ACHN (cell line): ENCODE measurements at places on chromosomes 2 and 18.

DNA sequence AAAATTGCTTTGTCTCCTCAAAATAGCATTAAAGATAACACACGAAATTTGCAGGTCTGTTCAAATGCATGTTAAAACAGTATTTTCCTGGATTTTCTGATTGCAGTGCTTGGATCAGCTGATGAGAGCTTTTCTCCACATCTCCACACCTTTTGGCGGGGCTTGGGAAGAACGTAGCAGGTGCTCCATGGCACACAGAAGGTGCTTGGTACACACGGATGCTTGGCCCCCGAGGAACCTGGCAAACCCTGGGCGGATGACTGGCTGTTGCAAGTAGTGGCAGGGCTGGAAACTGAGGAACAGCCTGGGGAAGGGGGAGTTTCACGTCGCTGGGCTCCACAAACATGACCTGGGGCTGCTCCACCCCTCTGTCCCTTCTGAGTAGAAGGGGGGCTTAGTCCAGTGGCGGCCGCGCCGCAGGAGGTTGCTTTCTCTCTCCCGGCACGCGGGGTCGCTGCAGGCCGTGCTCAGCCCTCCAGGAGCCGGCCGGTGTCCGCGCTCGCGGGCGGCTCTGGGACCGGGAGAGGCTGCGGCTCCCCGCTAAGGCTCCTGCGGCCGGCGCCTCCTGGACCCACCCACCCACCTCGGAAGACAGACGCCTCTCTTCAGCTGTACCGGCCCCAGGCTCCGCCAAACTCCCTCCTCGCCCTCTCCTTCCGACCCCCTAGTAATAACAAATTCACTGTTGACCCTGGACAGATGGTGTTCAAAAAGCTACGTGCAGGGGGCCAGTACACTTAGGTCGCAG lies 69.3 kb downstream of the MARCO start:
- DNase-seq: peak; percentile 71

DNA sequence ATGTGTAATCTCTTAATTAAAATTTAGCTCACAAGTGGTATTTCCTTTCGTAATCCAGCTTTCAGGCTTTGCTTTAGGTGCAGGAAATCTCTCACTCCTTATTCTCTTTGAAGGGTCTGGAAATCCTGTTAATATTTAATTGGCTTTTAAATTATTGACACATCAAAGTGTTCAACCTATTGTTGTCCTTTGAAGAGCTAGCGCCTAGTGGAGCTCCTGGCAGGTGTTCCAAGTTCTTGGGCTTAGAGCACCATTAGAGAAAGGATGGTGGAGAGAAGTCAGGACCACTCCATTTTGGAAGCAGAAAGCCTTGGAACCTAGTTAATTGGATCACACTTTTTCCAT lies 92.4 kb downstream of the CABLES1 start:
- no peak for DNase-seq

DNA sequence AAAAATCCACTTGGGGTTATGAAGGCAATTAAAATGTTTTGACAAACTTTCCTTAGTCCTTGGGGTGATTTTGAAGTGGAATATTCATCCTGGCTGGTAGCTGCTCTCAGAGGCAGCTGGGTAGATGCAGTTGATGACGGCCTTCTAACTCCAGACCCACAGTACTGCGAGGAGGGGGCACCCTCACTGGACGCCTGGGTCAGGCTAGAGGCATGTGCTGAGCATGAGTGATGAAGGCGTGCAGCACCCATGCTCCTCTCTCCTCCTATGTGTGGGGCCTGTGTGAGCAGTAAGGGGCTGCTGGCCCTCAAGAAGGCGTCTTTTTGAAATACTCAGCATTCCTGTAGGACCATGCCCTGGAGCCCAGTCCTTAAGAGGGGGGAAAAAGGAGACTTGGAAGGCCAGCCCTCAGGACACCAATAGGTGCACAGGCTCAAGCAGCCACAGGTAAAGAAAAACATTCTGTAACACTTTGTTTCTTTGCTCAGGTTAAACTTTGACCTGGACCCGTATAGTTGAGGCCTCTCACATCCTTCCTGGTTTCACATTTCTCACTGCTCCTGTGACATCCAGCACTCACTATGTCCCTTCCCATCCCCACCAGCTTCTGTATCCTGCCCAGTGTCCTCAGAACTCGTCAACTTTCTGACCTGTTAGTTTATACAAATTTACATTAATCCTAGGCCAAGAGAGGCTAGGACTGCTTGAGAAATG lies 64.4 kb downstream of the CD8B2 start:
- DNase-seq: no peak

- no peak for DNase-seq
These were observed 11.1 kb downstream of the SLC9A2 start for GRCh38 chr2:102630458-102630857.

GRCh38 chr2:161033059-161033660 lies 127.1 kb upstream of the TANK start:
- DNase-seq: no peak

- DNase-seq: no peak
These were observed 180.6 kb upstream of the RBMS1 start for GRCh38 chr2:160674146-160674750.

- DNase-seq: no peak
These were observed 20.0 kb upstream of the SIX2 start for GRCh38 chr2:45029215-45029614.

GRCh38 chr2:38462121-38462661 lies 85.1 kb upstream of the ATL2 start:
- DNase-seq: peak; percentile 90

GRCh38 chr2:142299021-142299420 lies 168.2 kb upstream of the LRP1B start:
- DNase-seq: no peak

DNA sequence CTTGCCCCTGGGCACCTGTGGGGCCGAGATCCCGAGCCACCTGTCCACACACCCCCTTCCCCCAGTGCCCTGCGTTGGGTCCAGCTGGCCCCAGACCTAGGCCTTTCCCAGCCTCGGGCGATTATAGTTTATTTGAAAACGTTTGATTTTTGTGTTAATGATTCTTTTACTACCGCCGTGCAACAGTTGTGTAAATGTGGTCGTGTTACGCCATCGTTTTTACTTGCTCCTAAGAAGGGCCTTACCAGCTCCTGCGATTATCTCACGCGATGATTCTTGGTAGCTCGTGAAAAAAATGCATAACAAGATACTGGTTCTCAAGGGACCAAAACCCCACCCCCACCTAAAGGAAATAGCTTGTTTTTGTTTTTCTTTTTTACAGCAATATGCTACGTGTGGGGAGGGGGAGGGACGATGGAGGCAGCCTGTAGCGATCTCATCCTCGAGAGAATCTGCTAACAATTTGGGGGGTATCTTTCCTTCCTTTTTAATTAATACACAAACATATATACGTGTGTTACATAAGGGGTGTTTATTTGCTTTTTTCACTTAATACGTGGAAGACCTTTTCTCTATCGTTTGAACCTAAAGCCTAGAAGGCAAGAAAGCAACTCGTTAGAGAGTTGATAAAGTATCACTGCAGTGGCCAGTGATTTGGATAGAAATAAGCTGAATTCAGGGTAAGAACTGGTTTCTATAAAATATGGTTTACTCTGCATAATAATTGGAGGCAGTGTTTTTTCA lies 1.0 kb downstream of the ZDBF2 start:
- DNase-seq: peak; percentile 50

- no peak for DNase-seq
These were observed 176.6 kb upstream of the KLHL29 start for GRCh38 chr2:23208339-23208738.

DNA sequence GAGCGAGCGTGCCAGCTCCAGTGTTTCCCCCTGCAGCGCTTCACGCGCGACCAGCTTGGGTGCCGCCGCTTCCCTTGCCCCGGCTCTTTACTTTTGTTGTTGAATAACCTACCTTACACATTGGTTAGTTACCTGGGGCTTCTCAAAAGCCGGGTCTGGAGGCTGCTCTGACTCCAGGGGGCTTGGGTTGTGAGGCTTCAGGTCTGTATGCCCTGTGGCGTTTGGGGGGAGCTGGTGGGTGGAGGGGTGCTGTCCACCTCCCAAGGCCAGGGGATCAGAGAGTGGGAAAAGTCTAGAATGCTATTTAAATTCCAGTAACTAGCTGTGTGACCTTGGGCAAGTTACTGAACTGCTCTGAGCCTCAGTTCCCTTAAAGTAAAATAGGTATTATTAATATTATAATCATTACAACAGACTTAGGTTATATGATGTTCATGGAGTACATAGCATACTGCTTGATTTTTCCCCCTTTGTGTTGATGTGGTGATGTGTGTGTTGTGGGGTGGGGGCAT lies 770 bp downstream of the LYPD6B start:
- no peak for DNase-seq

GRCh38 chr18:2412996-2413751 lies 158.1 kb downstream of the METTL4 start:
- DNase-seq: no peak

DNA sequence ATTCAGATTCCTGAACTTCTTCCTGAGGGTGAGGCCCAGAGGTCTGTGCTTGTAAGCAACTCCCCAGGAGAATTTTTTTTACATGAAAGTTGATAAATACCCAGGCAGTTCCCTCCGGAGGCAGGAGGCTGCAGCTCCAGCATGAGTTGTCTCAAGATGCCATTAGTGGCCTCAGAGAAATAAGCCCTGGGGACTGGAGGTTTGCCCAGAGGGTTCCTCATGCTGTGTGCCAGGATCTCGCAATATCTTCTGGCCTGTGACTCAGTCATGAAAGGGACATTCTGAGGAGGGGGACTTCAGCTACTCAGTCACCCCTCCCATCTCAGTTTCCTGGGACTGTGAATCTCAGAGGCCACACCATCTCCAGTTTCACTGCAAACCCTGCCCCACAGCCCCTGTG lies 49.9 kb downstream of the LYPD1 start:
- no peak for DNase-seq

DNA sequence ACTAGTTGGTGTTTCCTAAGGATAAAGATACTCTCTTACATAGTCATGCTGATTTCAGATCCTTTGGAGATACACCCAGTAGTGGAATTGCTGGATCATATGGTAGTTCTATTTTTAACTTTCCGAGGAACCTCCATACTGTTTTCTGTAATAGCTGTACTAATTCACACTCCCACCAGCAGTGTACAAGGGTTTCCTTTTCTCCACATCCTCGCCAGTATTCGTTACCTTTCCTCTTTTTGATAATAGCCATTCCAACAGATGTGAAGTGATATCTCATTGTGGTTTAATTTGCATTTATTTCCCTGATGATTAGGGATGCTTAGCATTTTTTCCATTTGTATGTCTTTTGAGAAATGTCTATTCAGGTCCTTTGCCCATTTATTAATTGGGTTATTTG lies 34.0 kb downstream of the ACTR2 start:
- no peak for DNase-seq

DNA sequence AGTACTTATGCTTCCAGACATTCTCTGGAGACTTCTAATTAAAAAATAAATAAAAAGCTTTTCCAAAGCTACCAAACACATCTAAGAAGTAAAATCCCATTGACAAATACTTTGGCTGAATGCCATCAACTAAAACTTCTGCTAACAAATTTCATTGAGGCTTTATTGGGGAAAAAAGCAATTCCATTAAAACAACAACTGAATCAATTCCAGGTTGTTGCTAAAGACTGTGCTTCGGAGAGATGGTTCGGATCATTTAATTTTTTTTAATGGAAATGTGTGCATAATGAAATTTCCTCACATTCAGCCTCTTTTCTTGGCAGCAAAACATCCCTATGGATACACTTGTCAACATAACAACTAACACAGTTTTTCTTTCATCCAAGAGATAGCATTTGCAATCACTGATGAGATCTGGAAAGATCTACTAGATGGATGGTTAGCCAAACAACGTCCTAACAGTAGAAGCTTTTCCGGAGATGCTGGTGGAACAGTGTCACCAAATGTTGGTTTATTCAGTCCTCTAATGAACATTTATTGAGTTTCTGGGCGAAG lies 446.1 kb upstream of the FAM98A start:
- no peak for DNase-seq

DNA sequence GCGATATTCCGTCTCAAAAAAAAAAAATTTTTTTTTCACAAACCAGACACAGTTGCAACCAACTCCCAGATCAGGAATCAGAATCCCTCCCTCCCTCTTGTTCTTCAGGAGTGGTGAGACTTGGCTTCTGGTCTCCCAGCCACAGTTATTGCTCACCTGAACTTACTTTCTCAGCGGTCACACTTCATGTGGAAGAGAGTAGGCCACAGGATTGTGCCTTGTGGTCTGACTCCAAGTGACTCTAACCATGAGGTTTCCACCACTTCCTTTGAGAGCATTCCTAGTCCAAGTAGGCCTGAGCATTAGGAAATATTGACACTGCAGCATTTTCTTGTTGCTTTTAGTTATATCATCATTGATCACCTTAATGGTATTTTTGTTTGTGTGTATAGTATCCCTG lies 12.1 kb downstream of the FMNL2 start:
- peak; percentile 80 for DNase-seq

DNA sequence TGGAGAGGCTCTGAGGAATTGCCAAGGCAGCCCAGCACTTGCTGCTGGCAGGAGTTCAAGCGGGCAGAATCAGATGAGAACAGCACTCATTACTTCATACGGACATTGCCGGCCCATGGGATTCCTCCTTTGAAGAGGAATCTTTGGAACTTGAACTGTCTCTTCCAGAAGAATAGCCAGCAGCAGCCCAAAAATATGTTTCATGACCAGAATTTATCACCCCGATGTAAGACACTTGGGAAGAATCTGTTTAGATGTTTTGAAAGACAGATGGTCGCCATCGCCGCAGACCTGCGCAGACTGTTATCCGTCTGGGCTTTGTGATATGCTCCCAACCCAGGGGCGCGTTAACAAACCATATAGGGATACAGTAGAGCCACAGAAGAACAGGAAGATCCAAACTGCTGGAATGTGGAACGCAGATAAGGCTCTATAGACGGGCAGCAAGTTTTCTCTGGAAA lies 3.7 kb upstream of the ADI1 start:
- no peak for DNase-seq

DNA sequence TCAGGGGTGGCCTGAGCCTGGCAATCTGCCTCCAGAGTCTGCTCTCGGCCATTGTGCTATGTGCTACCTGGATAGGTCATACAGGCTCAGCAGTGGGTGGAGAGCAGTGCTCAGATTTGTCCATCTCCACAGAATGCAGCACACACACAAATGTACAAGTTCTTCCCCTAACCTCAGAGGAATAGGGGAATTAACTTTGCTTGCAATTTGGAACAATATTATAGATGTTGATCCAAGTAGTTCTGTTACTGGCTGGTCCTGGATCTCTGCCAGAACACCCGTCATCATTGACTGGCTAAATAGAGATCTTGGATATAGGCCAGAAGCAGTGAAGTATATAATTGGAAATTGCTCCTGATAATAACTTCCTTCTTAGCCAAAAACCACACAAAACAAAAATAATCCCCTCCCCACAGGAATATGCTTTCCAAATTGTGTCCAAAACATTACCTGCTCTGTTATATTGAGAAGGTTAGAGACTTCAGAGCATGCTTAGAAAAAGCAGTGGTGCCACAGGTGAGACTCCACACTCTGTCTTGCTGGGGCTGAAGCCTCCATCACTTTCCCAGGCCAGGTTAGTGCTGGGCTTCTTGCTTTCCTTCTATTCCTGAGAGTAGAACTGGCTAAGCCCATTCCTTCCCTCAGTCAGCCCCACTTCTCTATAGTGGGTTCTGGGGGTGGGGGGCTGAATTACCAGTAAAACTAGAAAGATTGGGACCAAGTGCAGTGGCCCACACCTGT lies 38.8 kb downstream of the NCAPH start:
- no peak for DNase-seq

- DNase-seq: peak; percentile 26
These were observed 27.9 kb downstream of the RMND5A start for GRCh38 chr2:86747711-86748639.

GRCh38 chr2:115443539-115444185 lies 1001.2 kb downstream of the DPP10 start:
- no peak for DNase-seq
